ENCODE measurements at places on chromosomes 7 and 10.

DNA sequence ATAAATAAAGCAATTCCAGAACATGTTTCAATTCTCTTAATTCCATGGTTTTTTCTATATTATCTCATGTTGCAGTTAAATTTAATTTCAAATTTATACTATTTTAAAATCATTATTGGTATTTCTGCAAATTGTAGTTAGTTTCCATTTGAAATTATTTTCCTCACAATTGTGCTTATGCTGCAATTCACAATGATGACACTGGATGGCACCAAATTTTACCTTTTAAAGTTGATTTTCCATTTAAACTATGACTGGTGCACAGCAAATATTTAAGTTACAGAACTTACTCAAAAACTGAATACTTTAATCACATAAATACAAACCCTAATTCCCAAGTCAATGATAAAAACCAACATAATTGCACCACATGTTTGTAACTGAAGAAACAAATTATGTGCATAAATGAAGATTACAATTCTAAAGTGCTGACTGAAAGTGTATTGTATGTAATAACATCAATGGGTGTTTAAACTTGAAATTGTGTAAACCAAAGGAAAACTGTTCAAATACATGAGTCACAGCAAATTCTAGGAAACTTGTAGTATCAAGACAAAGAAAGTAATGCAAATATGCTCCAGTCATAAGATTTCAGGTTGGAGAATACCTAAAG lies 75.3 kb upstream of the AASS start:
- DNase-seq: peak; percentile 44

DNA sequence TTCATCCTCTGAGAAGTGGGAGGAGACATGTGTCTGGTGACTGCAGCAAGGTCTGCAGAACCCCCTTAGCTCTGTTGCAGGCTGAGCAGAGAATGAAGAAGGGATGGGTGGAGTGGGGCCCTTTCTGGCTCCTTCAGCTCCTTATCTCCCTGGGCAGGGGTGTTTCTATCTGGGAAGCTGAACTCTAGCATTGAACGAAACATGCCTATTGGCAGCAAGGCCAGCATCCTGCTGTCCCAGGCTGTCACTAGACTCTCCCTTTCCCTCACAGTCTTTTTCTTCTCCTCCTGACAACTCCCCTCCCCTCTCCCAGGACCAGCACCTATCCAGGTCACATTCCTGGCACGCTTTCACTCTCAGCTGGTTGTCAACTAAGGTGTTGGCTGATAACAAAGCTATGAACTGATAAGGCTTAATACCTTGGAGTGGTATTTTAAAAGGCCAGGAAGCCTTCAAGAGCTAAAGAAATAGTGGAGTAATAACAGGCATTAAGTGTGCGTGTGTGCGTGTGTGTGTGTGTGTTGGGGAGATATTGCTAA lies 128.8 kb upstream of the FZD8 start:
- DNase-seq: no peak

GRCh38 chr7:29810813-29811482 lies 4.6 kb downstream of the WIPF3 start:
- no peak for DNase-seq

- DNase-seq: no peak
Measured at GRCh38 chr10:84193846-84194423, 402 bp upstream of the CDHR1 start.

DNA sequence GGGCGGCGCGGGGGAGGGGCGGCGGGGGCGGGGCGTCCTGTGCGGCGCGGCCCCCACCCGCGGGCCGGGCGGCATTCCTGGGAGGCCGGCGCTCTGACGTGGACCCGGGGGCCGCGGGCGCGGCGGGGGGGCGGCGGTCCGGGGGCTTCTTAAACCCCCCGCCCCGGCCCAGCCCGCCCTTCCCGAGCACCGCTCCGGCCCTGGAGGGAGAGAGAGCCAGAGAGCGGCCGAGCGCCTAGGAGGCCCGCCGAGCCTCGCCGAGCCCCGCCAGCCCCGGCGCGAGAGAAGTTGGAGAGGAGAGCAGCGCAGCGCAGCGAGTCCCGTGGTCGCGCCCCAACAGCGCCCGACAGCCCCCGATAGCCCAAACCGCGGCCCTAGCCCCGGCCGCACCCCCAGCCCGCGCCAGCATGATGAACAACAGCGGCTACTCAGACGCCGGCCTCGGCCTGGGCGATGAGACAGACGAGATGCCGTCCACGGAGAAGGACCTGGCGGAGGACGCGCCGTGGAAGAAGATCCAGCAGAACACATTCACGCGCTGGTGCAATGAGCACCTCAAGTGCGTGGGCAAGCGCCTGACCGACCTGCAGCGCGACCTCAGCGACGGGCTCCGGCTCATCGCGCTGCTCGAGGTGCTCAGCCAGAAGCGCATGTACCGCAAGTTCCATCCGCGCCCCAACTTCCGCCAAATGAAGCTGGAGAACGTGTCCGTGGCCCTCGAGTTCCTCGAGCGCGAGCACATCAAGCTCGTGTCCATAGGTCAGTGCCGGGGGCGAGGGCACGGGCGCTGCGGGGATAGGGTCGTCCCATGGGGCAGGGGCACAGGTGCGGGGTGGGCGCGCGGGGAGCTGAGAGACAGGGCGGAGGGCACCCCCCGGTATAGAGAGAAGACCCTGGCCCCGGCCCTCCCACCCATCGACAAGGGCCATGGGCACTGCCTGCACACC lies at the start of gene FLNC:
Gene FLNC (plus strand): TSS at position 176 of the 947 bp plus-strand sequence. CDS start 232 bp downstream, at position 408.
- no peak for DNase-seq
